ENCODE measurements at places on chromosomes 5 and 9. TPM values are rescaled to one million over a fixed set of nuclear protein-coding genes. Genes with fewer than 3 reads are reported as not detected.

Gene ZNF879
- 0.94 TPM for polyA plus RNA-seq

Gene SERINC5
- polyA plus RNA-seq, result 3.4 TPM

Gene PCDHGB3
- 0.40 TPM for polyA plus RNA-seq

Gene GGTA1
- 37.5 TPM for polyA plus RNA-seq

Gene SMIM32
- polyA plus RNA-seq, result 0.35 TPM

Gene SLC6A7
- polyA plus RNA-seq, result not detected

Gene GABRG2
- not detected for polyA plus RNA-seq

Gene DHX29
- 9.2 TPM for polyA plus RNA-seq

Gene PCDHGA5
- polyA plus RNA-seq, result 0.52 TPM

Gene TAF11L5
- not detected for polyA plus RNA-seq

Gene ECM2
- polyA plus RNA-seq, result 19.1 TPM

Gene ADAMTSL1
- polyA plus RNA-seq, result 0.56 TPM

Gene ACOT12
- not detected for polyA plus RNA-seq

Gene CER1
- polyA plus RNA-seq, result not detected

Gene RAB3C
- polyA plus RNA-seq, result 5.5 TPM

All from adipose tissue (tissue), 3 donors.